ENCODE measurements at places on chromosomes 3 and 15. TPM values are rescaled to one million over a fixed set of nuclear protein-coding genes. Genes with fewer than 3 reads are reported as not detected.

SLCO2A1 gene
- total RNA-seq = 111 TPM

GRCh38 chr3:12073106-12073505 lies 68.9 kb downstream of the SYN2 start:
- no peak overlapping the region for H3K4me3 ChIP-seq
- H3K27me3 ChIP-seq = no peaks in the 10 kb centered on the region
- no peaks in the 10 kb centered on the region for H3K4me1 ChIP-seq
- no peaks in the 10 kb centered on the region for H3K36me3 ChIP-seq
- no peak overlapping the region for H3K27ac ChIP-seq

GRCh38 chr3:99700631-99701268 lies 62.4 kb downstream of the COL8A1 start:
- DNase-seq = no peak
- H3K27ac ChIP-seq = peak overlapping the region; percentile 41
- peaks cover 26% of the 10 kb centered on the region for H3K4me1 ChIP-seq
- no peaks in the 10 kb centered on the region for H3K27me3 ChIP-seq
- no peak overlapping the region for H3K4me3 ChIP-seq

GRCh38 chr3:140375002-140375401 lies 302.9 kb upstream of the TRIM42 start:
- no peaks in the 10 kb centered on the region for H3K4me1 ChIP-seq
- H3K27me3 ChIP-seq = no peaks in the 10 kb centered on the region
- H3K4me3 ChIP-seq = no peak overlapping the region
- DNase-seq = no peak

GRCh38 chr3:49642708-49643145 lies 31.4 kb upstream of the APEH start:
- H3K27ac ChIP-seq = no peak overlapping the region
- no peaks in the 10 kb centered on the region for H3K36me3 ChIP-seq
- no peak for DNase-seq

DNA sequence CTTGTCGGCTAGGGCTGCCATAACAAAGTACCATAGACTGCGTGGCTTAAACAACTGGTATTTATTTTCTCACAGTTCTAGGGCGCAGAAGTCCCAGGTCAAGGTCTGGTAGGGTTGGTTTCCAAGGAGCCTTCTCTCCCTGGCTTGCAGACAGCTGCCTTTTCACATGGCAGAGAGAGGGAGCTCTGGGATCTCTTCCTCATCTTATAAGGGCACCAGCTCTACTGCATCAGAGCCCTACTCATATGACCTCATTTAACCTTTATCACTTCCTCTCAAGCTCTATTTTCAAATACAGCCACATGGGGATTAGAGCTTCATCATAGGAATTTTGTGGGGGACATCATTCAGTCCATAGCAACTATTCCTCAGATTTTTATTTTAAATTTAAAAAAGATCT lies 17.6 kb upstream of the PAQR9 start:
- no peaks in the 10 kb centered on the region for H3K36me3 ChIP-seq
- no peaks in the 10 kb centered on the region for H3K27me3 ChIP-seq
- DNase-seq = no peak
- no peaks in the 10 kb centered on the region for H3K4me1 ChIP-seq
- no peak overlapping the region for H3K4me3 ChIP-seq

Data from ascending aorta (tissue), 2 donors.